ENCODE measurements at places on chromosomes 5 and 9.

DNA sequence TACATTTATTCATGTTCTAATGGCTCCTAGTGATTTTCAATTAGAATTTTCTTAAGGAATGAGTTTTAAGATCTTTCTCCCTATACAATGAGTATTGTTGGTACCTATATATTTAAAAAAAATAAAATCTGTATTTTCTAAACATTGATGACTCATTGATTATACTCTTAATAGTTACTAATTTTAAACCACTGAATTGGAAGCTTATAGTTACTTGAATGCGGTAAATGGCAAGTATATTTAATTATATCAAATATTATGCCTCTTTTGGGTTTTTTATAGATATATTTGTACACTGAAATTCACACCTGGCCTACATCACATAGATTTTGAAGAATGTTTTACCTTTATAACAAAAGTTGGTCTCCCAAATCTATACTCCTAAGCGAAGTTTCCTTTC, 38.9 kb upstream of the ALDH1A1 start:
- no peak for DNase-seq

DNA sequence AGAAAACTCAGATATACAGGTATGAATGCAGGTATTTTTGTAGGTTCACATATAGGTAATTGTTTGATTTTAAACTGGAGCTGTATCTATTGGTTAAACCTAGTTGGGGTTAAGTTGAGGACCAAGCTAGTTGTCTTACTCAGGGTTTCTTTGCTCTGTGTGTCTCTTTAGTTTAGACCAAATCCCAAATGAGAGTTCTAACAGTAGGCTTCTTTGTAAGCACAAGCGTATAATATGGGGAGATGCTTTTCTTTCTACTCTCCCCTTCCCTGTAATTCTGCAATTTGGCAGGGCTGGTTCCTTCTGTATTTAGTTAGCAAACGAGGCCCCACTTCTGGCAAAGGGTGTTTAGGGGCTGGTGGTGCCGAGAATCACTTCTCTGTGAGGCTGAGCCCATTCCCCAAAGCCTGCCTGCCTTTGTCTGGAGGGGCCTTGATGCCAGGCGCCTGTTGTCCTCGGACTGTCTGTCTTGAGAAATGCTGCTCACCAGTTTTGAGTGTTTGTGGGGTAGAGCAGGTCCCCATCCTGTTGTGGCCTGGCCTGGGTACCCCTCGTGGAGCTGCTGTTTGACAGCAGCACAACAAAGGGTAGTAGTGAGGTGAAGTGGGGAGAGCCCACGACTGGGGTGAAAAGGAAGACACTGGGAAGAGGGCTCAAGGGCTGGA, 259.3 kb downstream of the FANCC start:
- DNase-seq = no peak

- DNase-seq = no peak
Measured at GRCh38 chr9:95018099-95018936, 291.8 kb downstream of the AOPEP start.

DNA sequence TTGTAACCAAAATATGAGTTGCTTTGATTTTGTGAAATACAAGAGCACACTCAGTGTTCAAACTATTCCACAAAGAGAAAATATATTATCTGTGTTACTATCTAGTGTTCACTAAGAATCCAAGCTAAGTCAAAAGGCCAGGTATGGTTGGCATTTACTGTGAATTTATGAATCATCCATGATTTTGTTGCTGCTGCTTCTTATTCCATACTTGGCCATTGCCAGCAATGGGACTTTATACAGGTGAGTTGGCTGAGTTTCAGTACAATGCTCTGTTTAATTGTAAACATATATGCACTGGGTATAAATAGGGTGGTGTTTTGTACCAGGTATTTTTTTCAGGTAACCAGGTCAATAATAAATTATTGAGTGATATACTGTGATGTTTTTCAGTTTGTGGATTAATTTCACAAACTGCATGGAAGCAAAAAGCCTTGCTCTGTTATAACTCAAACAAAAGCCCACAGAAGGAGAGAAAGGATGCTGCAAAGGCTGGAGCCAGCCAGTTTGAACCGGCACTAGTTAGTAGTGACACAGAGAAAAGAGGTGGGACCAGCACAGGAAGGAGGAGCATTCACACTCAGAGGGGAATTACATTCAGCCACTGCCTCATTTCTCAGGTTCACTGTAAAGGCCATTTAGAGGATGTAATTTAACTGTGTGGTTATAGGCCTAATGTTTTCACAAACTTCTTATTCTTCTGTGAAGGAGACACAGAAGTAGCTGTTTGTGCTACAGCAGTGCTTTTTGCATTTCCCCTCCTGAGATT, 381.8 kb downstream of the ADGRV1 start:
- DNase-seq = peak; percentile 5

DNA sequence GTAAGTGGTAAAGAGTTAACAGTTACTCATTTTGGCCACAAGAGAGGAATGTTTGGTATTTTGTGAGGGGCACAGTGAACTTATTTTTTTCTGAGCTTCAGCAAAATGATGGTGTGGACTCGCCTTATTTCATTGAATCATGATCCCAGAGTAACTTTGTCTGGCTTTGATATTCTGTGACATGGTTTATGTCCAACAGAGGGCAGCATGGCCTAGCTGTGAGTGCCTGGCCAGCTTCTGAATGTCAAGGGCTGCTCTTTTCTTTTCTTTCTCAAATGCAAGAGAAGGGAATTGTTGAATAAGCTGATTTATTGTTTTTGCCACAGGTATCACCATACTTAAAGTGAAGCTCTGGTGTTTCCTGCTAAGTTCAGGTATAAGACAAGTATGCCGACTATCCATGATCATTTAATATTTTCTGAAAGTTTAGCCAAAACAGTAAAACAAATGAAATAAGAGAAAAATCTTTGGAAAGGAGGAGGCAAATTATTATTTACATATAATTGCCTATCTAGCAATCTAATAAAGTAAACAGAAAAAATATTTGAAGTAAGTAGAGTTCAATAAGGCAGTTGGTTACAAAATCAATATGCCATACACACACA, 31.7 kb downstream of the MRPL22 start:
- DNase-seq = no peak

DNA sequence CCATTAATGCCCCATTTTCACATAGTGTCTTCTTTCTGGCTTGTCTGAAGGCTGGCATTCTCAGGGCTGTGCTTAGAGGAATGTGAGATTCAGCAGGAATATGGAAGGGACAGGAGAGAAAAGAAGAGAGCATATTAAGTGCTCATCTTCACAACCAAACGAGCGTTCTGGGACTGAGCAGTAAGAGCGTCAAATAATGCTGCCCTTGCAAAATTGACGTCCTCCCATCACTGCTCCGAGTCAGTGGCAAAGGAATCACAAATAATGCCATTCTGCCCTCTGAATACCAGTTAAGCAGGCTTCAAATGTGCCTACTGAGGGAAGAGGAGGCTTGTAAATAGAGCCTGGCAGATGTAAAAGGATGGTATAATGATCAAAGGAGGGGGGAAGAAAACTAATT, 351.2 kb downstream of the EBF1 start:
- DNase-seq = no peak

GRCh38 chr9:127711226-127711701, 4.2 kb downstream of the PTRH1 start:
- DNase-seq = no peak

DNA sequence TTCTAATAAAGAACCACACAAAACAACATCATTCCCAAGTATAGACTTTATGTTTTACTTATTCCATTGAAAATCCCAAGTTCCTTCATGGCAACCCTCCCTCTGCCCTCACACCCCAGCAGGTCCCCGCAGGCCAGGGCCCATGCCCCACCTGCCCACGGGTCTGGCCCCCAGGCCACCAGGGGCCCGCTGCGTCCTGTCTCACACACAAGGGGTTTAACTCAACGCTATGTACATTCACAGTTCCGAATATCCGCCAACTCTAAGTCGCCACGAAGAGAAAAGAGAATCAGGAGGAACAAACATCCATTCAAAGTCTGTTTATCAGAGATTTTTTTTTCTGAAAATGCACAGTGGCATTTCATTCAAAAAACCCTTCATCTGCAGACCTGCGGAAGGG, 16.2 kb upstream of the SLC6A3 start:
- DNase-seq = no peak

DNA sequence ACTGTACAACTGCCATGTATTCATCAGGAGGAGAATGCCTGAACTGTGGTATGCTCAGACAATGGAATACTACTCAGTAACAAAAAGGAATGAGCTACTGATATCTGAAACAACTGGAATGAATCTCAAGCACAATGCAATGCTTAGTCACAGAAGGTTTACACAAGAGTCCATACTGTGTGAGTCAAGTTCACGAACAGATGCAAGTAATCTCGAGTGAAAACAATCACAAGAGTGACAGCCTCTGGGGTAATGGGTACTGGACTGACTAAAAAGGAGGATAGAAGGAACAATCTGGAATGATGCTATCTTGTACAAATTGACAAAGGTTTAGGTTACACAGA, 19.5 kb upstream of the GOLGA1 start:
- no peak for DNase-seq

- no peak for DNase-seq
Measured at GRCh38 chr5:16679190-16679589, 62.4 kb upstream of the RETREG1 start.

- DNase-seq = no peak
Measured at GRCh38 chr5:108361239-108361638, 20.7 kb downstream of the FBXL17 start.

GRCh38 chr5:72377910-72378638, 57.9 kb downstream of the PTCD2 start:
- DNase-seq = no peak

- DNase-seq = no peak
Measured at GRCh38 chr5:172443441-172444109, 10.8 kb downstream of the SH3PXD2B start.

DNA sequence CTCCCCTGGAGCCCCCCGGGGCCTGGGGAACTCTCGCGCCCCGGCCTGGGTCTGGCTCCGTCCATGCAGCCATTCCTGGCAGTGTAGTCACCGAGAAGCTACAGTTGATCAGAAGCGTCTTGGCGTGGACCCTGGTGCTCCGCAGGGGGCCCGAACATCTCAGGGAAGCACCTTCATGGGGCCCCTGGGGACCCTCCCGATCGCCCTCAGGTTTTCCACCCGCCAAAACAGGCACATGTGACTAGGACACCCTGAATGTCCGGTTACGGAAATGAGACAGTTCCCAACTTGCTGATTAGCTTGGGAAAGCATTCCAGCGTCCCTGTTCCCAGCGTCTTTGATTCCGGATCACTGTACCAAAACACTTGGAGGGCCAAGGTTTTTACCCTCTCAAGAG, 472 bp downstream of the FBXO4 start:
- DNase-seq = no peak

GRCh38 chr5:14705556-14705955, 41.0 kb downstream of the OTULIN start:
- no peak for DNase-seq

GRCh38 chr5:36066540-36067210, at the start of gene UGT3A2:
TSS of gene UGT3A2 (minus strand) at chr5:36066882. CDS start at chr5:36066789, 93 bp downstream.
- DNase-seq = no peak

GRCh38 chr5:142803428-142804125, 33.4 kb downstream of the ARHGAP26 start:
- no peak for DNase-seq

- no peak for DNase-seq
Measured at GRCh38 chr5:172640822-172641358, at the start of gene NEURL1B. TSS of gene NEURL1B (plus strand) at chr5:172641263. CDS start at chr5:172641407, 144 bp downstream.

GRCh38 chr9:95043826-95044225, 273.7 kb downstream of the FANCC start:
- DNase-seq = no peak

GRCh38 chr9:19876569-19877316, 87.9 kb upstream of the SLC24A2 start:
- no peak for DNase-seq

- no peak for DNase-seq
Measured at GRCh38 chr5:36457511-36458270, 148.7 kb upstream of the SLC1A3 start.

- no peak for DNase-seq
Measured at GRCh38 chr9:135823036-135823435, 84.3 kb downstream of the CAMSAP1 start.

- DNase-seq = no peak
Measured at GRCh38 chr5:125584140-125584520, 837.7 kb upstream of the ZNF608 start.

- DNase-seq = no peak
Measured at GRCh38 chr9:129435291-129435690, 185.6 kb downstream of the C9orf50 start.

DNA sequence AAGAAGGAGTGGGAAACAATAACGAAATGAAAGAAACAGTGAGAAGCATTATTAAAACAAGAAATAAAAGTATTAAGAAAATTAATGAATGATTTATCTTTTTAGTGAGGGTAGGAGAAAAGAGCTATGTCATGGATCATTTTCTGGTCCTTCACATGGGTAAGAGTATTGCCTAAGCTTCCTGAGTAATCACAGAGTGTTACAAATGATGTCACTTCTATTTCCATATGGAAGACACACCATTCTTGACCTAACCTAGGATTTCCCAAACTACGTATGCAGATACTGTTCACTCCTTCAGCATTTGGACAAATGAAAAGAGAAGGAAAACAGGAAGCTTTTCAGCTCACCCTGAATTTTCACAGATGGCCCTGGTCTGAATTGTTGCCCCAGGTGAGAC, 3.3 kb upstream of the TSLP start:
- no peak for DNase-seq

GRCh38 chr5:170078931-170079330, 26.8 kb upstream of the FOXI1 start:
- DNase-seq = no peak

DNA sequence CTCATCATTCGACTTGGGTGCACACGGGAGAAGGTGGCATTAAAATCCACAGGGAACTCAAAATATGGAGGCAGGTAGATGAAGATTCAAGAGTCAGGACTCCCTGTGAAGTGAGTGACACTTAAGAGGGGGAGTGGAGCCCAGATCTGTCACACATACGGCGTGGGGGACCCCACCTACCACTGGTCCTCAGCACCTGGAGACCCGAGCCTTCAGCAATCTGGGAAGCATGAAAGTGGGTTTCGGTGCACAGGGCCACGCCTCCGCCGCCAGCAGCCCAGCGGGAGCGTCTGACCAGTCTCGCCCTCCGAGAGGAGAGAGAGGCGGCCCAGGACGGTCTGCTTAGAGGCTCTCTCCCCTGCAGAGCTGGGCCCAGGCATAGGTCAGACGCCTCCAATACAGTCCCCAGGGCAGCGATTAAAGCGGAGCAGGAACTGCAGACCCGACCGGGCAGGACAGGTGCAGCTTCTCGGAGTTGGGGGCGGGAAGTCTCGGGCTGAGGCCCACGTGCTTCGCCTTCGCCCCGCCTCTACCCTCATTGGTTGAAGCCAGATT, 639 bp upstream of the SLC2A8 start:
- no peak for DNase-seq

DNA sequence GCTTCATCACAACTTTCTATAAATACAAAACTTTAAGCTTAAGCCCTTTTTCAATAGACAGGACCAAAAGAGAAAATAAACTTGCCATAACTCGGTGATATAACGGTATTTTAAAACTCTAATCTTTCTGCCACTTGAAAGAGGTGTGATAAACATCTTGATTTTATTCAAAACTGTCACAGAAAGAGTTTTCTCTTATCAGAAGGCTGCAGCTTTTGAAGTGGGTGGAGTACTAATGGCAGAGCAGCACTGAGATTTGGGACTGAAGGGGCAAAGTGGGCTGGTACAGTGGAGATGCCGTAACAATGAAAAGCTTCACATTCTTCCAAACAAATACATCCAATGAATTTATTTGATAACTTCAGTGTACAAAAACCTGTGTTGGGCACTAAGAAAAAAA, 92.5 kb downstream of the FBXO38 start:
- no peak for DNase-seq
